WTC11 (cell line): ENCODE measurements at places on chromosomes 4 and X. TPM values are rescaled to one million over a fixed set of nuclear protein-coding genes. Genes with fewer than 3 reads are reported as not detected.

DNA sequence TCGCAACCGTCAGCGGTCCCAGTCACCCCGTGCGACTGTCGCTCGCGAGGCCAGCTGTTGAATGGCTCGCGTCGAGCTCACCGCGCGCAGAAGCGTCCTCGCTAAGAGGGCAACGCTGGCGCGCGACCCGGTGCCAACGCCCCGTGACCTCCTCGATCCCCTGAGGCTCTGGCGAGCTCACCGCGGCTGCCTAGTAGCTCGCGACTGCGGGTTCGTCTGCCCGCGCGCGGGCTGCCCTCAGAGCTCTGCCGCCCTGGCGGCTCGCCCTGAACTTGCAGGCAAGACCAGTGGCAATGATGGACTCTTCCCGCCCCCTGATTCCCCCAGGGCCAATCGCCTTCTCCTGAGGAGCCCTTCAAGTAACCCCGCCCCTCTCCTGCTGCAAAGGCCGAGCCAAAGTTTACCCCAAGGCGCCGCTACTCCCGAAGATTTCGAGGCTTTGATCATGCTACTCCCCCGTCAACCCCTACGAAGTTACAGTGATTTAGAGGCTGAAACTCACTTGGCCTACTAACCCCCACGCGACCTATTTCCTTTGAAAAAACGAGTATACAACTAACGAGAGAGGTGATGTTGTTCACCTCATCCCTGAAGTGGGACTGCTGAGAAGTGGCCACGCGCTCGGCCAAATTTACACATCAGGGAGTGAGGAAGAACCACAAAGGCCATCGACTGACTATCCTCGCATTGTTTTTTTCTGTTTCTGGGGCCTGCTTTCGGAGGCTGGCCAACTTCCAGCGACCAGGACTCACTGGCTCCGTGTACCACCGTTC is 37.5 kb downstream of the PGRMC1 start:
- DNase-seq: peak; percentile 83

DNA sequence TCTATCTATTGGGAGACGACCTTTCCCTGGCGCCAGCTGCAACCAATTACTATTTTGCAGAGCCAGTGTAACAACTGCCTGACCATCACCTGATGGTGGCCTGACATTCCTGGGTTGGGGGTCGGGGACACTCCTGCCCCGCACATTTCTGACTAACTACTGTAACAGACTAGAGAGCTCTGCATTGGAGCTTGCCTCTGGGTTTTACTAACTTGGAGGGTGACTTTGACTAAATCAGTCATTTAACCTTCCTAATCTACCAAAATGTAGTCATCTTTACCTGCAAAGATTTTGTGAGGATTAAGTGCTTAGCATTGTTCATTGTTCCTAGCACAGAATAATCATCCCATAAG is 37.5 kb upstream of the ABCG2 start:
- peak; percentile 38 for DNase-seq

DNA sequence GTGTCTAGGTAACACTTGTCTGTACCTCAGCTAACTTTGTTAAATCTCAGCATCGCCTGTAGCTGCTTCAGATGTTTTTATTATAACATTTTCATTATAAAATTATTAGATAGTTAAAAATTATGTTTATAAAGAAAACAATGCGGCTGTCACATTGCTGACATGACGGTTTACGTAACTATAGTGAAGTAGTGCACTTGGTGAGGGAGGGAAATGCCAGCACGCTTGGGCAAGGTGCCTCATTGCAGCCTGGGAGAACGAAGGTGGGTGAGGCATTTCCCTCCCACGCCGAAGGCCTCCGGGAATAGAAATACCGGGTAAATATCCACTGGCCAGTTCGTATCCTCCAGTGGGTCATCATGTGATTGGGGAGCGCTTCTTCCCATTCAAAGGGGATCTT is 15.9 kb downstream of the TMEM187 start:
- DNase-seq: no peak

GRCh38 chr4:184500748-184501589 is 26.6 kb upstream of the IRF2 start:
- DNase-seq: no peak

TCP11X2 gene
- total RNA-seq: 0.46 to 0.82 TPM in 2 of 3 replicates, not detected in the other

GRCh38 chr4:46329118-46329976 is 60.6 kb downstream of the GABRA2 start:
- DNase-seq: peak; percentile 25

- no peak for DNase-seq
Measured at GRCh38 chr4:156195914-156196313, 242.2 kb upstream of the CTSO start.

FRG2 gene
- total RNA-seq: not detected in 3 replicates

DNA sequence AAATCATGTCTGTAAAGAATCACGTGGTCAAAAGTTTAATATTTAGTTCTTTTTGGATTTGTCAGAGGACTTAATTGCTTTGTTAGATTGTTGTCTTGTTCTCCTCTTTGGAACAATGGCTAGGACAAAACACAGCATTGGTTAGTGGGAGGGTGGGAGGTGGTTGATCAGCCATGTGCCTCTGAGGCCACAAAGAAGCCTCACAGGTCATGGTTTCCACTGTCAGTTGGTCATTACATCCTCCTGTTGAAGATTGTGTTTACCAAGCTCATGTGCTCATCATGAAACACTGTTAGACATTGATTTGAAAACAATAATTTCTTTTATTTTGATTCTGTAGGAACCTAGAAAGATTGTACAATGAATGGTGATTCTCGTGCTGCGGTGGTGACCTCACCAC is 31.9 kb downstream of the ADD1 start:
- no peak for DNase-seq

DNA sequence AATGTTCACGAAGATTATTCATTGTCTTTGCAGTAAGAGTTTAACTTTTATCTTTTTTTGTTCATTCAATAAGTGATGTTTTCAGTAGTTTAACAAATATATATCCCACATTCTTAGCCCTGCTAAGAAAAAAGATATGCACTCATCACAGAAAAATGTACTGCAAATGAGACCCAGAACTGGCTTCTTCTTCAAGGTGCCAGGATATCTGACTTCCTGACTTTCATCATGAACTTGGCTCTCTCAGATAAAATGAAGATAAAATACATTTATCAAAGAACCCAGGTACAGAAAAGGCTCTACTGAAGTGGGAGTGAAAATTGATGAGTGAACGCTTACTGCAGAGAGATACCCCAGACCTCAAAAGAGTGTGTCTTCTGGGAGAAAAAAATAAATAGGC is 177.8 kb upstream of the DKK2 start:
- no peak for DNase-seq

MAML3 gene
- total RNA-seq: 7.4 to 8.7 TPM (median 7.9 TPM) in 3 replicates

IRS4 gene
- 10.5 to 11.4 TPM (median 11.0 TPM) in 3 replicates for total RNA-seq

GRCh38 chr4:52983563-52984303 is 121.6 kb downstream of the RASL11B start:
- no peak for DNase-seq
